ENCODE measurements at places on chromosomes 7 and 10.
A peak's percentile ranks its signal among the peaks of the same experiment; 100 is the strongest.

GRCh38 chr10:37957841-37958240 is 18.6 kb downstream of the ZNF25 start:
- no peak for DNase-seq

- no peak for DNase-seq
Observed at GRCh38 chr7:20095862-20096261, 121.3 kb downstream of the MACC1 start.

GRCh38 chr7:129367700-129368388 is 66.4 kb upstream of the STRIP2 start:
- DNase-seq = peak; percentile 65

DNA sequence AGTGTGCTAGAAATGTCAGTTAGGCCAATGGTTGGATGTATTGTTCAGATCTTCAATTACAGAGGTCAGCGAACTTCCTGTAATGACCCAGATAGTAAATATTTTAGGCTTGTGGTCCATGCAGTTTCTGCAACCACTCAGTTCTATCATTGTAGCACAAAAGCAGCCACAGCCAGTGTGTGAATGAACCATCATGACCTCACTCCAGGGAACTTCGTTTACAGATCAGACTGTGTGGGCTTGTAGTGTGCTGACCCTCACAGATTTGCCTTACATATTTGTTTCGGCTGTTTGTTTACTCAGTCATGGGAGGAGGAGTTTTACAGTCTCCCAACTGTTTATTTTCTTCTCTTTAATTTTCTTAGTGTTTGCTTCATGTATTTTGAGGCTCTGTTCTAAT is 55.4 kb downstream of the LANCL2 start:
- no peak for DNase-seq

- no peak for DNase-seq
Observed at GRCh38 chr7:22481726-22482125, 18.3 kb downstream of the STEAP1B start.

Measured in NCI-H1092 (cell line).